Naive thymus-derived CD4-positive, alpha-beta T cell (primary cell): ENCODE measurements at places on chromosomes 13 and 19. TPM values are rescaled to one million over a fixed set of nuclear protein-coding genes. Genes with fewer than 3 reads are reported as not detected.

RXFP2 gene
- not detected for polyA plus RNA-seq

GRCh38 chr13:67518785-67519184 is 288.6 kb upstream of the PCDH9 start:
- no peaks in the 10 kb centered on the region for H3K4me1 ChIP-seq
- no peaks in the 10 kb centered on the region for H3K27me3 ChIP-seq
- no peak for DNase-seq
- H3K4me3 ChIP-seq: no peak overlapping the region
- no peak overlapping the region for H3K27ac ChIP-seq

ENOX1 gene
- not detected for polyA plus RNA-seq

PSG11 gene
- polyA plus RNA-seq: not detected

DNA sequence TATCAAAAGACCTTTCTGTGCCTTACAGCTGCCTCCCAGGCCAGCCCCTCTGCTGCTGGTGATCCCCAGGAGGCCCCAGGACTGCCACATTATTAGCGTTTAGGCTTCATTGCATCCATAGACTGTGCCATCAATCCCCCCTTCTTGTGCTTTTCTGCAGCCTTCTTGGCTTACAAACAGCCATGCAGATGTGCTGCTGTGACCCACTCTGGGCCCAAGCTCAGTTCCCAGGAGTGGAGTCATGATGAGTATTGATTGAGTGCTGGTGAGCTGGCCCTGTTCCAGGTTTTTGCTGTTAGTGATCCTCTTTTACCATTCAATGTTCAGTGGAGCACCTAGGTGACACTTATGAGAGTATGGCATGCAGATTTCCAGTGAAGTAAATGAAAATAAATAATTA is 59.9 kb upstream of the SLAIN1 start:
- H3K4me3 ChIP-seq: no peak overlapping the region
- no peak for DNase-seq
- no peaks in the 10 kb centered on the region for H3K36me3 ChIP-seq
- no peaks in the 10 kb centered on the region for H3K4me1 ChIP-seq
- no peak overlapping the region for H3K27ac ChIP-seq

DNA sequence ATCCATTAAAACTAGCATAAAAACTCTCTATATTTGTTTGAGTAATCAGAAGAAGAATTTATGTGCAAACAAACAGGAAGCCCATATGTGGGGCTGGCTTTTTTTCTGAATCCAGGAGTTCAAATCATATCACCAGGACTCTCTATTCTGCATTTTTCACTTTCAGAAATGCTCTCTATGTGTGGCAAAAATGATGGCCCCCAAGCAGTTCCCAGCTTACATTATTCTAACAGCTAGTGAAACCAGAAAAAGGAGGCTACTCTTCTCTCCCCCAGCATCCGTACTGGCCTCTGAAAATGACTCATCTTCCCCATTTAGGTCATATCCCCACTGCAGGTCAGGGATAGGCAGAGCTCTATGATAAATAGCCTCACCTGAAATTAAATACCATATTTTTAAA is 20.4 kb downstream of the RBM26 start:
- H3K4me1 ChIP-seq: peaks cover 23% of the 10 kb centered on the region
- H3K36me3 ChIP-seq: no peaks in the 10 kb centered on the region
- H3K27me3 ChIP-seq: no peaks in the 10 kb centered on the region
- no peak overlapping the region for H3K4me3 ChIP-seq

TMPRSS9 gene
- not detected for polyA plus RNA-seq

GRCh38 chr19:58453743-58454142 is 2.3 kb downstream of the ZNF324B start:
- DNase-seq: no peak
- peaks cover 4% of the 10 kb centered on the region for H3K4me1 ChIP-seq
- H3K27me3 ChIP-seq: no peaks in the 10 kb centered on the region
- H3K4me3 ChIP-seq: no peak overlapping the region
- no peak overlapping the region for H3K27ac ChIP-seq

CPT1C gene
- polyA plus RNA-seq: not detected

GRCh38 chr19:15126131-15126910 is 19.1 kb downstream of the SYDE1 start:
- no peak for DNase-seq
- no peaks in the 10 kb centered on the region for H3K4me1 ChIP-seq
- H3K36me3 ChIP-seq: no peaks in the 10 kb centered on the region
- H3K27me3 ChIP-seq: no peaks in the 10 kb centered on the region
- H3K4me3 ChIP-seq: no peak overlapping the region
